ENCODE measurements at places on chromosomes 5 and 9.

DNA sequence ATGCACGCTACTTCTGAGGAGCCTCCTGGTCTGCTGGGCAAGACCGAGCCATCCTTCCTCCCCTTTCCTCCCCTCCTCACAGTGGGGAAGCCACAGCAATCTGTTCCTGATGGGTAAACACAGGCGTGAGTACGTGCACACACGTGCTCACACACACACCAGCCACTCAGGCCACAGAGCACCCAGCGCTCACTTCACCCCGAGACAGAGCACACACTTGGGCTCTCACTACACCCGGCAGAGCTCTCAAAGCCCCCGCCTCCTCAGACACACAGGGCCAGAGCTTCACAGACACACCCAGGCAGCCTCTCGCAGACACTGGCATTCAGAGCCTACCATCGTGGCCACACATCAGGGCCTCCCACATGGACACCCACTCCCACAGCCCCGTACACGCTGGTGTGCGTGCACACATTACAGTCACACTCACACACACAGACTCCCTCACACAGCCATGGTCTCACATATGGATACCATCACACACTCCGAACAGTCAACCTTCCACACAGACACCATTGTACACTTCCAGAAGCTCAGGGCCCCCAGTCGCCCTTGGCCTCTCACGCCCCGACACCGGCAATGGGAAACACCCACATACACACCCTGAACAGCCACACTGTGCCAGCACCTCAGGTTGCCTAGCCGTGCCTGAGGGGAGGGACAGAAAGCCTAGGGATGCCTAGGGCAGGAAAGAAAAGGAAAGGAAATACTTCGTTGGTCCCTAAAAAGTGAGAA lies 13.5 kb downstream of the CNTFR start:
- no peak for DNase-seq

- DNase-seq = no peak
Measured at GRCh38 chr5:65102371-65102975, 333.7 kb downstream of the CWC27 start.

DNA sequence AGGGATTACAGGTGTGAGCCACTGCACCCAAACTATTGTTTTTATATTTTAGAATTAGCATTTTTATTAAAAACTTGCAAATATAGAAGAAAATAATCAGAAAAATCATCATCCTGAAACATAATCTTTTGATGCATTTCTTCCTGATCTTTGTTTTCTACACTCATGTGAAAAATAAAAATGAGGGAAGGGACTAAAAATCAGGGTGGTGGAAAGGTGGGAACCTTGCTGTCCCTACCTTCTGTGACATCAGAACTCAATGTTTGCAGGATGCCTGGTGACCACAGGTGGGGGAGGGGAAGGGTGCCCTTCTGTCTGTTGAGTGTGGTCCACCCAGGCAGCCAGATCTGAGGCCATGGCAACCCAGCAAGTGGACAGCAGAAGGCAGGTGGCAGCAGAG lies at the start of gene SMIM23:
TSS of gene SMIM23 (plus strand) at position 301 of the 400 bp plus-strand sequence. CDS start at position 356, 55 bp downstream.
- DNase-seq = no peak

DNA sequence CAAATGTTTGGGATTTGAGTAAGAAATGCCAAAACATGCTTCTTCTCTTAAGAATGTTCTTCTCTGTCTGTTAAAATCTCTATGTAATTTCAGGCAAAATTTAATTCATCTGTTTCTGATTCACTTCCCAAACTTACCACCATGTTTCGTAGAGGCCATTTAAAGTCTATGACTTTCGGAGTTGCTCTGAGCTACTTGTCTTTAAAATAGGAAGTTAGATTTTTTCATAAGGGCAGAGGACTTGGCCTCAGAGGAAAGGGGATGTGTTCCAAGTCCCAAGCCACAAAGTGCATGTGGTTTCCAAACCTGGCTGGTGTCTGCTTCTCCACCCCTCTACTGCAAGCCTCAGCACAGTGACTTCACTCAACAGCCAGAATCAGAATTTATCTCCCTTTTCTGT lies 111.3 kb upstream of the ADRA1B start:
- no peak for DNase-seq

GRCh38 chr5:135031813-135032694 lies 2.0 kb downstream of the PITX1 start:
- DNase-seq = no peak

GRCh38 chr5:55308254-55308836 lies 556 bp downstream of the MTREX start:
- no peak for DNase-seq

- DNase-seq = no peak
Measured at GRCh38 chr5:180332051-180332517, 21.1 kb downstream of the GFPT2 start.

GRCh38 chr9:2838371-2839000 lies 5.4 kb downstream of the PUM3 start:
- DNase-seq = no peak

GRCh38 chr5:32536246-32536645 lies 49.1 kb upstream of the SUB1 start:
- DNase-seq = no peak

Measured in SK-N-MC (cell line).